Astrocyte of the hippocampus (primary cell): ENCODE measurements at places on chromosomes 3 and 15.

DNA sequence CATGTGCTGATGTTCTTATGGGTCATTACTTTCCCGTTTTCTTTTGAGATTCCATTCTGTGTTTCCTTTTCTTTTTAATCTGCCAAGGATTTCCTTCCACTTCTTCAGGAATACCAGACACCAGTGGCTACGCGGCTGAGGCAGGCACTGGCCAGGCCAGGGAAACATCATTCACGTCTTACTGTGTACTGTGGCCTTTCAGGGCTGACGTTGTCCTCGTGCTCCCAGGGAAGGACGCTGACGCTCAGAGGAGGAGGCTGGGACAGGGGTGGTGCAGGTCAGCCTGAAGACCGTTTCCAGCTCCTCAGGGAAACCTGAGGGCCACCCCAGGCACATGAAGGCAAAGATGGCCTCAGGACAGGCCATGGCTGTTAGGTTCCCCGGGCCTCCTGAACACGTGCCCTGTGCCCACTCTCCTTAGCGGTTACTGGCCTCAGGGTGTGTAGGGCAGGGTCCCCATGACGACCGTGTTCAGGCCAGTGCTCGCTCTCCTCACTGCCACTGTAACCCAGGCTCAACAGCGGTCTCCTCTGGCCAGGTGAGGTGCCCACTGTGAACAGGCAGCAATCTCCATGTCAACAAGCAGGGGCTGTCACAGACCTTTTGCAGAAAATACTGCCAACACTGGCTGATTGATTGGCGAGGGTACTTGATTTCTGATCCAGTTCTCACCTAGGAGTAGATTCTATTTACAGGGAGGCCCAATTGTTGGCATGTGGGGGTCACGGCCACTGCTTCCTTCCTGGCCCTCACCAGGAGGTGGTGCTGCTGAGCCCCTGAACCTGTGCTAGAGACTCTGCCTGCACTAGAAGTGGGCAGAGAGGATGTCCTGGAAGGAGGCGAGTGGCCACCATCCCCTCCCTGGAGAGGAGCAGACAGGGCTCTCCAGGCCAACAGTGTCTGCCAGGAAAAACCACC is 169.5 kb downstream of the ATP10A start:
- DNase-seq: peak; percentile 64

DNA sequence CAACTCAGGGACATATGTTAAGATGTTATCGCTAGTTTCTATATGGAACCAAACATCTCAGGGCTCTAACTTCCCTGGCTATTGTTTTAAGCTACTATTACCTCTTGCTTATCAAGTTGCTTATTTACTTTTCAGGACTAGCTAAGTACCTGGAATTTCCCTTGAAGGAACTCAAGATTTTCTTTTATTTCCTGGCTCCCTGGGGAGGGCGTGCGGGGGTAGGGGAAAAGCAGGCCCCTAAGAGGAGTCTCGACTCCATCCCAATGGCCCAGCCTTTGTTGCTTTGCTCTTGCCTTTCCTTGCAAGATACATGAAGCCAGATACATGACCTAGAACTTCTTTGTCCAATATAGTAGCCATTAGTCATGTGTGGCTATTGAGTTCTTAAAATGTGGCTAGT is 76.9 kb upstream of the STXBP5L start:
- no peak for DNase-seq

GRCh38 chr3:72821161-72821781 is 27.0 kb downstream of the SHQ1 start:
- no peak for DNase-seq

DNA sequence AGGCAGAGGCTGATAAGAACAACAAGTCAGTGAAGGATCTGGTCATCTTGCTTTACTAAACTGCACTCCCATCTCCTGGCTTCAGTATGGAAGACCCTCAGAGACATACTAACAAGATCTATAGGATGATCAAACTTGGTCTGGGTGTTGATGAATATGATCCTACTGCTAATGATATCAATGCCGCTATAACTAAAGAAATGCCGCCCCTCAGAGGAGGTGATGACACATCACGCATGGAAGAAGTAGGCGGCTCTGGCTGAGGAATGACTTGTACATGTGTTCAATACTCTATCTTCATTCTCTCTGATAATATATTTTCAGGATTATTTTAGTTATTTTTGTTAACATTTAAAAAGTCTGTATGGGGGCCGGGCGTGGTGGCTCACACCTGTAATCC is 17.5 kb upstream of the EIF2B5 start:
- no peak for DNase-seq

DNA sequence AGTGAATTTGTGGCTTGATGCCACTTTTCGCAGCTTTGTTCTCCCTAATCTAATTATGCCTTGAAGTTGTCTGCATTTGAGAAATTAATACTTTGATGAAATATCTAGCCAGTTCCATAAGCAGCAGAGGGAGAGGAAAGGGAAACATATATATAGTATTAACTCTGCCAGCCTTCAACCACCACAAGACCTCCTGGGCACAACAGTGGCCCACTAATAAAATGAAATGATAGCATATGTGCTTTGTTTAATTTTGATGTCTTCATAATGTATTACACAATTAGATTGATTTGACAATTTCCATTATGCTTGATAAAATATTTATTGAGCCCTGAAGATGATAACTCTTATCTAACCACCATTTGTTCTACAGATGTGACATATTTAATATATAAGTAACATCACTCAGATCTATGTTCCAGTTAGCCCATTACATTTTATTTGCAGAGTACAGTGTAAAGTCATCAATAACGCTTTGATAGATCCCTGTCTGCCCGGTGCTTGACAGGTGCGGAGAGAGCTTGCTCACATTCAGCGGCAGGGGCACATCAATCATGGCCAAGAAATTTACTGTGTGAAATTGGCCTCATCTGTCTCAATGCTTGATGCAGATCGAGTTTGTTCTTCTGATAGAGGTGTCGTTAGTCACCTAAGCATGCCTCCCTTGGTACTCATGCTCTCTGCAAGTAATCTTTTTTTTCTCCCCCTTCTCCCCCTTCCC is 187.4 kb downstream of the MECOM start:
- DNase-seq: no peak

DNA sequence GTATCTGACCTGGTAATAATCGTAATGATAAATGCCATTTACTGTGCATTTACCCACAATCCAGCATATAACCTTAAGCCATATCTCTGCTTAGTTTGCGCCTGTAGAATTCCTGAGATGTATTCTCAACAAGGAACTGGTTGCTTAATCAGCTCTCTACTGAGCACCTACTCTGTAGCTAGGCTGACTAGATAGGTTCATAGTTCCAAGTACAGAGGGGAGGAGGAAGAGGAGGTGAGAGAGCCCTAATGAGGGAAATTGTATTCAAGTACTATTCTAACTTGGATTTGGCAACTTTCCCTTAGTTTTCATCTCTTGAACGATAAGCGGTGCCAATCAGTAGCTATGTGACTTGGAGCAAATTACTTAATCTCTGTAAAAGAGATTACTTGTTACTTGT is 5.6 kb upstream of the AKAP13 start:
- no peak for DNase-seq

GRCh38 chr3:134590766-134591165 is 60.1 kb downstream of the KY start:
- no peak for DNase-seq
